ENCODE measurements at places on chromosomes 7 and 10.

- DNase-seq = no peak
These were observed 37.2 kb downstream of the TMEM120A start for GRCh38 chr7:75957021-75957736.

GRCh38 chr10:29244978-29245377 lies 43.9 kb upstream of the LYZL1 start:
- no peak for DNase-seq

- DNase-seq = peak; percentile 46
These were observed 7.5 kb upstream of the RBP3 start for GRCh38 chr10:47340608-47341170.

DNA sequence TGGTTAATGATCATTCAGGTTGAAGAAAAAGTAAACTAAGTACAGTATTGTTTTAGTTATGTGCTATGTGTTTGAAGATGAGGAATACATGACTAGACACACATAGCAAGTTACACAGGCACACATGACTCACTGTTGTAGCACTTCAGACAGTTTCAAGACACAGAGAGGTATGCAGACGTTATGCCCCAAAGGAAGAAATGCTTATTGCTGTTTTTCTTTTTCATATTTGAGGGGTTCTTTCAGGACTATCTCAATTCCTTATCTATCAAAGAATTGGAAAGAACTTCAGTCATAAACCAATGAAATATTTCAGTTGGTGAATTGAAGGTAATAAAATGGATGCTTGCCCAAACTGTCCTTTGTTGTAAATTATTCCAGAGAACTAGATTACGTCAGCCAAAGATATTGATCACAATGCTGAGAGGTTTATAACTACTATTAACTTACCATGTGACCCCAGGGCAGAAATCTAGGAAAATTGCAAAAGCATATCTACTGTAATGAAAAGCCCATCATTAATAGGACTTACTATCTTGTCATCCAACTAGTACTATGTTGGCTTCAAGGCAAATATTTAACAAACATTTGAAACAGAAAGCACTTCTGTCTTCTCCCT lies 61.2 kb upstream of the CAPZA2 start:
- peak; percentile 89 for DNase-seq

DNA sequence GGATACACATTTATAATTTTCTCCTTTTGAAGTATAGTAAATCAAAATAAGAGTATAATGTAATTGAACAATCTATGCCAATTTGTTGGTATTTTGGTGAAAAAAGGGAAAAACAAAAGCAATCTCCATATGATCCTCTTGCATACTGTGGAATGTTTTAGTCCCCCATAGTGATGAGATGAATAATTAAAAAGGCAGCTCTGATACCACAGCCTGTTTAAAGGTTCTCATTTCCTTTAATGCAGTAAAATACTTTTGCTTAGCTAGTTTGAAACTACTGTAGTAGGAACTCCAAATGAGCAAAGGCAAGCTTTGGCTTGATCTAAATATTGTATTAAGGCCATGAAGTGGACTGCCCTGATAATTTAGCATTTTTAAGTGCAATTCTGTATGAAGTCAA lies 77.6 kb downstream of the VTI1A start:
- DNase-seq = peak; percentile 58
